NCI-H2171 treated with DMSO at 0.1 percent for 48 hours (cell line): ENCODE measurements at places on chromosomes 1 and 21.

DNA sequence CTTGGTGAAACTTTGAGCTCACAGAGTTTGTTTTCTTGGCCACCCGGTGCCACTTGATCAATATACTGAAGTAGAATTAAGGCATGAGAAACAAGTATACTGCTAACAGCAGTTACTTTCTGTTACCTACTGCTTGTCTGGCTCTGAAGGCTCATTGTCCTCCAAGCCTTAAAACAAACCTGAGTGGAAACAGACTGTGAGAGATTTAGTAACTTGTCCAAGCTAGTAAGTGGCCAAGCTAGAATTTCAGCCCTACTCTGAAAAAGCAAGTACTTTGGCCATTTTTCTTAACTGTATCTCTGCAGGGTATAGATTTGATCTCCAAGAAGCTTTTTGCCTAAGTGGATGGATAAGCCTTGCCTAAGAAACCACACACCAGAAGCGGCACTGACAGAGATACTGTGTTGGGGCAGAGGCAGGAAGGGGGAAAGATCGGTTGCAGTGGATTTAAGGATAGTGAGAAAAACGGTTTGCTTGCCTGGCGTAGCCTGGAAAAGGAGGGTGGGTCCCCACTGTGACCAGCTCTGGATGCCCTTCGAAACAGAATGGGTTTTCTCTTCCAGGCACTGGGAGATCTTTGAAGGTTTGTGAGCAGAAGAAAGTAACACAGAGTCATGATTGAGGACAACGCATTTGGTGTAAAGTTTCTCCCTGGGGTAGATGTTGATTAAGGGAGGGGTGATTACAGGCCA is 2.1 kb upstream of the MACO1 start:
- DNase-seq, result no peak

DNA sequence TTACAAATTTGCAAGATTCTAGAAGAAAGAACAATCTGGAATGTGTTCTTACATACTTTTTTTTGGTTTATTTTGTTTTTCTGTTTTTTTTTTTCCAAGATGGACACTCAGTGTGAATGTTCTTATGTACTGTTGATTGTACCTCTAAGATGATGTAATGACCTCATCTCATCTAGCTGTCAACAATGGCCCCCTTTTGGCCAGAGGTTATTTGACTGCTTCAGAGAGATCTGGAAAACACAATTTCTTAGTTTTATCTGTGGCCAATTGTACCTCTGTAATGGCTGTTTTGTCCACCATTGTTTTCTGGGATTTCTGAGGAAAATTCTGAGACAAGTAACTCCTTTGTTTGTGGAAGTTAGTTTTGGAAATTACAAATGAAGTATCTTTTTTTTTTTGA is 38.9 kb downstream of the ST6GALNAC3 start:
- no peak for DNase-seq

DNA sequence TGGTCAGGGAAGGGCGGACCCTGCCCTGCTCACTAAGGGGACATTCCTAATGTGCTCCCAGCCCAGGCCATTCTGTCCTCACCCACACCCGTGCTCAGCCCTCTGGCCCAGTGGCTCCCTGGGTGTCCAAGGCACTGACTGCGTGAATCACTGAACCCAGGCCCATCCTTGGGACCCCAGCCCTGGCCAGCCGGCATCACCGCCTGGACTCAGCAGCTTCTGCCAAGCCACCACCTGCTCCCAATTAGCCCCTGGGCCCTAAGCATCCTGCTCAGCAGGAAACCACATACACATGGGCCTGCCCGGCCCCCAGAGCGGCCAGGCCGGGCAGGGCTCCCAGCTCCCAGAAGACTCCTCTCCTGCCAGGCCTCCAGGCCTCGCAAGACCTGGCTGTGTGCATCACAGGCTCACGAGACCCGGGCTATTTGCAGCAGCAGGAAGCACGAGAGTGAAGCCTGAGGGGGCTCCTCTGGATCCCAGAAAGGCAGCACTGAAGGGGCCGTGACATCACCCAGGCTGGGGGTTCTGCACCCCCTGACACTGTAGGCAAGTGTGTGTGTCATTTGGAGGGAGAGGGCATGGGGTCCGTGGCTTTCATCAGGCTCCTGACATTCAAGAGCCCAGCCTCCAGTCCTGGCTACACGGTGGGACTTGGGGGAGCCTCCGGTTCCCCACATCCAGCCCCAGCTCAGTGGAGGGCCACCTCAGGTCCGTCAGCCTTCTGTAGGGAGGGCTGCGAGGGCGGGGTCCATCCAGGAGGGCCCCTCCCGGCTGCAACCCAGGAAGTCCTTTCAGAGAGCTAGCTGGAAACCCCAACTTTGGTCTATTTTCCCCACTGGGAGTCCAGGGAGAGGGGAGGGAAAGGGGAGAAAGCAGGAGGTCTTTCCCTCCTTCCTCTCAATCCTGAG is 1.6 kb downstream of the MFAP2 start:
- DNase-seq, result no peak

DNA sequence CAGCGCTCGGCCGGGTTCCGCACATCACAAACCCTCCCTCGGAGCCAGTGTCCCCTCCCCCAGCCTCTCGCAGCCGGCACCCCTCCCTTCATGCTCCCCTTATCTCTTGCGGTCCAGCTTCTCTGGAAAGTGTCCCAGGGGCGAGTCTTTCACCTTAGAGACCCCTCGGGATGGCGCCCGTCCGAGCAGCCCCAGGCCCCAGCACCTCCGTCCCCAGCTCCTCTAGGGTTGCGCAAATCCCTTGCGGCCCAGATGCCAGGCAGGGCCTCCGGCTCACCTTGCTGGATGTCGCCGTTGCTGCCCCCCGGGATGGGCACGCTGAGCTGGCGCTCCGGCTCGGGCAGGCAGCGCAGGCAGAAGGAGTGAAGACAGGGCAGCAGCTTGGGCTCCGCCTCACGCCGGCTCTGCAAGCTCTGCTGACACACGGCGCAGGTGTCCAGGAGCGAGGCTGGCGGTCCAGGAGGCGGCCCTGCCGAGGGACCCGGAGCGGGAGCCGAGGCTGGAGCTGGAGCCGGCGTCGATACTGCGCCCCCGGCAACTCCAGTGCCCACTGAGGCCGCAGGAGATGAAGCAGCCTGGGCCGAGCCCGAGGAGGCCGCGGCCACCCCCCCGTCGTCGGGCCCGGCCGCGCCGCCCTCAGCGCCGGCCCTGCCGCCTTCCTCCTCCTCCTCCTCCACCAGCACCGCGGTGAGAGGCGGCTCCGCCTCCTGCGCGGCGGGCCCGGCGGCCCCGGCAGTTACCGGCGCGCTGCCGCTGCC is 550 bp downstream of the TRIM33 start:
- no peak for DNase-seq

DNA sequence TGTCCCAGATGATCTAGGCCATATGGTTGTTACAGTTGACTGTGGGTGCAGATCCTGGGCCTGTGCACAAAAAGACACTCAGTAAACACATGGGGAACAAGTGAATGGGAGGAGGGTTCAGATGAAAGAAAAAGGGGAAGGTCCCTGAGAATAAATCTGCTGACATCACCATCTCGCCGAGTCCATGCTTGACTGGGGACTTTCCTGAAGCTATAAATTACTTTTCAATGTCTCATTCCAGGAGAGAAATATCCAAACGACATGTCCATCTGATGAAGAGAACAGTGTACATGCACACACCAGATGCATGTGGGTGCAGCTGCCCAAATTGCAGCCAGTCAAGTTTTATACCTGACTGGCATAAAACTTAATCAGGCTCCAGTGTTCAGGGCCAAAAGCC is 109.0 kb downstream of the HIVEP3 start:
- no peak for DNase-seq
